ENCODE measurements at places on chromosomes 1 and 21. TPM values are rescaled to one million over a fixed set of nuclear protein-coding genes. Genes with fewer than 3 reads are reported as not detected.

Gene XCL2
- total RNA-seq: not detected

Gene LAMB3
- total RNA-seq: 22.9 TPM

Gene EIF3I
- total RNA-seq: 267 TPM

Gene FAM177B
- not detected for total RNA-seq

Gene MORN1
- 5.3 TPM for total RNA-seq

Measured in A549 treated with AZD2906 at 1 μM for 4 hours (cell line).